ENCODE measurements at places on chromosomes 3 and 15.

DNA sequence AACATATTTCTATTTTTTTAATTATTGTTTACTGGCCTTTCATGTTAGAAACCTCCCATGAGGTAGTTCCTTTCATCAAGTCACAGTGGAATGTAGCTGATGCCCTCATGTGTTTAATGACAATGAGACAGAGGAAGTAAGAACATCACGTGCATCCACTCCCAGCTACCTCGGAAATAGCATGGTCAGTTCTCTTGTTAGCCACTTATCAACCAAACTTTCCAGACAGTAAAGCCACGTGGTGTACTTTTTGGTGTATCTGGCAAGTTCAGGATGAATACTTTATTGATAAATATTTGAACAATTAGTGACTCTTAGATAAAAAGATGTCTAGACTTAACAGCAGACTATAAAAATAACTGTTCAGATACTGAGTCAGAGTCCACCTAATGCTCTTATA lies 781.7 kb downstream of the MECOM start:
- DNase-seq = no peak

DNA sequence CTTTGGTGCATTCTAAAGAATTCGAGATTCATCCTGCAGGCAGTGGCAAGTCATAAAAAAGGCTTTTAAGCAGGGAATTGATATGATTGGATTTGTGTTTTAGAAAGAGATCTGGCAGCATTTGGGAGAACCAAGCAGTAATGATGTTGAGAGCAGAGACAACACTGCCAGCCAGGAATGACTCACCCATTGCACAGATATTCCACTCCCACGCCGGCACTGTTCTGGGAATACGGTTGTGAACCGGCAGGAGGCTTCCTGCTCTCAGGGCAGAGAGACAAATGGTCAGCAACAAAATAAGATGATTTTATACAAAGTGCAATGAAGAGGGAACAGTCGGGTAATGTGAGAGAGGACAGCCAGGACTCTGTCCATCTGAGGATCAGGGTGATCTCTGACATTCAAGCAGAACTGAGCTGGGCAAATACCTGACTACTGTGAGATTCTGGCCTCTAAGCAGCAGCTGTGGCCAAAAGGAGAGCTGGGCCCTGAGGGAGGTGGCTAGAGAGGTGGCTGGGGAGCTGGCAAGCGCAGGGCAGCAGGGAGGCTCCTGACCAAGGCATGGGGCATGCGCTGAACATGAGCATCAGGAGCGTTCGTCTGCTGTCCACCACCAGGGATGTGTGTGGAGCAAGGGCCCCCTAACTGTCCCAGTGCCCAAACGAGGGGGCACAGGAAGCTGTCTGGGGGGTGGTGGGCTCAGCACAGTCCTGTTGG lies 56.1 kb upstream of the PLXNA1 start:
- no peak for DNase-seq

- DNase-seq = no peak
Observed at GRCh38 chr15:46315434-46315833, 680.6 kb downstream of the SQOR start.

DNA sequence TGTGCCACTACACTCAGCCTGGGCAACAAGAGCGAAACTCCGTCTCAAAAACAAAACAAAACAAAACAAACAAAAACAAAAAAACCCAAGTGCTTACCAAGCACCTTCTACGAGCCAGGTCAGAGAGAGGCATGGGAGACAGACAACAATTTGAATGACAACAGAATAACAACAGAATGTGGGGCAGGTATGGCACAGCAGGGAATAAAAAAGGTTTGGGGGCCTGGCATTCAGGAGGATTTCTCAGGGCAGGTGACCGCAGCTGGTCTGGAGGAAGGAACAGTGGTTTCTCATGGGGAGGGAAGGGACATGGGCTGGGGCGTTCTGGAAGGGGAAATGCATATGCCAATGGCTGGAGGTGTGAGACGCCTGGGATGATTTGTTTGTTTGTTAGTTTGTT lies 22.5 kb upstream of the PARL start:
- no peak for DNase-seq

DNA sequence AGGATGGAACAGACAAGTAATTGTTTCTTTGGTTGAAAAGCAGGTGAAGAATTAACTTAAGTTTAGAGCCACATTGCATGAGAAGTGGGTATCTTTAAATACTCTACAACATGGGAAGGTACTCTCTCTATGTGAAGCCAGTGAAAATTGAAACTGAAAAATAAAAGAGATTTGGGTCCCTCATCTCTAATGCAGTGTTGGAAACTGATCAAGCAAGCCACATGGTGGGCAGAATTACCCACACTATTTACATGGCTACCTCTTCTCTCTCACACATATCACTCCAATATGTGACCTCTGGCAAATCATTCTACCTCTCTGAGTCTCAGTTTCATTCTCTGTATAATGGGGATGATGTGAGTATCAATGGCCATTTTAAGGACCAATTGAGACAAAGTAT lies 339.0 kb downstream of the IL5RA start:
- no peak for DNase-seq

DNA sequence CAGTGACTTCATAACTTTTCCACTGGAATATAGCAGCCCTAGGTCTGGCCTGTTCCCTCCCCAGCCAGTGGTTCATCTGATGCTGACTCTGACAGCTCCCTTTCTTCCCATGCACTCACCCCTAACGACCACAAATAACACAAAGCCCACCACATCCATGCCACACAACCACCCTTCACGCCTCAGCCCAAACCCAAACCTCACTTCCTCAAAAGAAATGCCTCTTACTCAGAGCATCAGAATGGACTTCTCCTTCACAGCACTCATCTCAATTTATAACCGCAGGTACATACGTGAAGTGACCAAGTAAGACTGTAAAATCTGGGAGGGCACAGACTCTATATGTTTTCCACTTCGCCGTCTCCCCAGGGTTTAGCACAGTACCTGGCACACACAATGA lies 1.1 kb downstream of the RBSN start:
- DNase-seq = no peak

- no peak for DNase-seq
Observed at GRCh38 chr3:186949281-186949982, 19.1 kb downstream of the ST6GAL1 start.

- no peak for DNase-seq
Observed at GRCh38 chr3:142962520-142963233, 797 bp downstream of the PAQR9 start.

GRCh38 chr3:37130448-37130847 lies 43.9 kb downstream of the LRRFIP2 start:
- no peak for DNase-seq

GRCh38 chr3:73073091-73073707 lies 11.7 kb downstream of the EBLN2 start:
- no peak for DNase-seq

DNA sequence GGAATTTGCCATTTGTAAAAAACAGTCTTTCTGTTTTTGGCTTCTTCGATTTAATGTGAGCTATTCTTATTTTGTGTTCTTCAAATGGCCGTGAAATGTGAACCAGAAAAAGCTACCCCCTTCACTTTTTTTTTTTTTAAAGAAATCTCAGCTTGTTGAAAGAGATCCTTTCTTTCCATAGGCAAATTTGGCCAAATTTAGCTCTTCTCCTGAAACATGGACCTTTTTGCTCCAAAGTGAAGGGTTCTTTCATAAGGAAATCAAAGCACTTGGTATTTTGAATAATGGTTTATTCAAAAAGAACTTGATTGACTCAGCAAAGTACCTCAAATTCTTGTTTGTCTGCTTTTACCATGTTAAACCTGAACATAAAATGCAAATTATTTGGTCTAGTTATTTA lies 10.1 kb downstream of the RCN2 start:
- DNase-seq = no peak

GRCh38 chr15:33104212-33104611 lies 90.3 kb downstream of the FMN1 start:
- no peak for DNase-seq

DNA sequence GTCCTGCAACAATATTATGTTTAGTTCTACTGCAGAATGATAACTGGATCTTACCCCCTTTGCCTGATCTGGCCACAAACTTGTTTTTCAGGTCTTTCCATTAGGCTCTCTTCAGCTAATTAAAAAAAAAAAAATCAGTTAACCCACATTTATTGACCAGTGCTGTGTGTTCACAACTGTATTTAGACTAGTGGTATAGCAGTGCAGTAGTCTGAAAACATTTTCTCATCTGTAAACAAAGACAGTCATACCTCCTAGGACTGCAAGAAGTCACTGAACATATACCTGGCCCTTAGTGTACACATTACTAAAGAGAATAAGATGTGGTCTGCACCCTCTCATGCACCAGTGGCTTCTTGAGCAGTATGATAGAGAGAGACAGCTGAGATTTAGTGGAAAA lies 22.5 kb downstream of the LPP start:
- no peak for DNase-seq

DNA sequence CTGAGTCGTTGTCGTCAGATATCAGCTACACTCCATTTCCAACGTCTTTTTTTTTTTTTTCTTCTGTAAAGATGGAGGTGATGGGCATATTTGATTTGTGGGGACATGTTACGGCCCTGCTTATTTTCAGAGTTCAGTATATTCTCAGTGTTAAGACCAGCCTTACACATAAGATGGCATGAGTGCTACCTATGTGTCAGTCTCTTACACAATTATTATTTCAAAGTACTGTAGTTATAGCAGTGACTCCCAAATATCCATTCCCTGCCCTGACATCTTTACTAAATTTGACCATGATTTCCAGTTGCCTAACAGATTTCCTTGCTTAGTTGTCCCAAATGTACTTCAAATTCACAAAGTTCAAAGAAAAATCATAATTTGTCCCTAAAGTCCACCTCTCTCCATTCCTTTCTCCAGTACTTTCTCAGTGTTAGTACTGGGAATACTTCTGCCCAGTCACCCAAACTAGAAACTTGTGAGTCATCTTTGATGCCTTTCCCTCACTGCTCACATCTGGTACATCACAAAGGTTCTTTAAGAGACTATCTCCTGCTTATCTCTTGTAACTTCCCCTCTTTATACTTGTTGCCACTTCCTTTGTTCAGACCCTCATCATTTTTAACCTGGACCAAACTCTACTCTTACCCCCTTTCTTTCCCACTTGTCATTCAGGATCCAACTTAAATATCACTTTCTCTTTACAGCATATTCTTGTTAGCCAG lies 67.0 kb downstream of the ZNF609 start:
- no peak for DNase-seq

GRCh38 chr3:106616556-106616955 lies 747.7 kb upstream of the CBLB start:
- DNase-seq = no peak

DNA sequence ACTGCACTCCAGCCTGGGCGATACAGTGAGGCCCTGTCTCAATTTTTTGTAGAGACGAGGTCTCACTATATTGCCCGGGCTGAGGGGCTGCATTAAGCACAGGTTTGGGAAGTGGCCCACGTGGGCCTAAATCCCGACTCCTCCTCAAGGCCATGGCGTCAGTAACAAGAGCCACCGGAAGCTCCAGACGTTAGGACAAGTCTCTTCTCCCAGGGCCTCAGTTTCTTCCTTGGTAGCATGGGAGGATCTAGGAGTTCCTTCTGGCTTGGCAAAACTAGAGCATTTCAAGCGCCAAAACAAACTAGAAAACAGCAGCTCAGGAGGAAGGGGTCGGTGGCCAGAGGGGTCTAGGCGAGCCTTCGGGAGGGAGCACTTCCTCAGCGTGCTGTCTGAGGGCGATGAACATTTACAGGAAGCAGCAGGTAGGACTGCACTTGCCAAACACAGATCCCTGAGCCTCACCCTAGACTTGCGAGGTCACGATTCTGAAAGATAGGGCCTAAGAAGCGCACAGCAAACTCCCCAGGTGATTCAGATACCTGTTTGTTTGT lies 536 bp downstream of the SNAPC5 start:
- DNase-seq = no peak
